GM03348 (cell line): ENCODE measurements at places on chromosomes 6 and 20.
A peak's percentile ranks its signal among the peaks of the same experiment; 100 is the strongest.

GRCh38 chr20:41360831-41361756 lies 5.5 kb downstream of the EMILIN3 start:
- DNase-seq = no peak

GRCh38 chr20:32453467-32454163 lies 95.5 kb downstream of the ASXL1 start:
- DNase-seq = no peak

DNA sequence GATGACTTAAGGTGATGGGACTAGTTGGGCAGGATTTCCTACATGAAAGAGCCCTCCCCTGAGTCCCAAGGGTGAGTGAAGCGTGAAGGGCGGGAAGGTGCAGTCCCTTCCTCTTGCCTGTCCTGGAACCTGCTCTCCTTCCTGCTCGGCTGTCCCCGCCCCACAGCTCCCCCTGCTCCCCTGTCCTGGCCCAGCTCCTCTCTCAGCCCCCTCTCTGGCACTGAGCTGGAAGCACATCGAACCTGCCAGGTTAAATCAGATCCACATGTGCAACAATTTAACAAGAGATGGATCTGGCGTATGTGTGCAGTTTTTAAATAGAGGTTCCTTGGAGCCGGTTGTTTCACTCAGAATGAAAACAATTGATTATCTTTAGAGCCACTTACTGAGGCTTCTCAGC lies 95.0 kb downstream of the LRFN2 start:
- no peak for DNase-seq

DNA sequence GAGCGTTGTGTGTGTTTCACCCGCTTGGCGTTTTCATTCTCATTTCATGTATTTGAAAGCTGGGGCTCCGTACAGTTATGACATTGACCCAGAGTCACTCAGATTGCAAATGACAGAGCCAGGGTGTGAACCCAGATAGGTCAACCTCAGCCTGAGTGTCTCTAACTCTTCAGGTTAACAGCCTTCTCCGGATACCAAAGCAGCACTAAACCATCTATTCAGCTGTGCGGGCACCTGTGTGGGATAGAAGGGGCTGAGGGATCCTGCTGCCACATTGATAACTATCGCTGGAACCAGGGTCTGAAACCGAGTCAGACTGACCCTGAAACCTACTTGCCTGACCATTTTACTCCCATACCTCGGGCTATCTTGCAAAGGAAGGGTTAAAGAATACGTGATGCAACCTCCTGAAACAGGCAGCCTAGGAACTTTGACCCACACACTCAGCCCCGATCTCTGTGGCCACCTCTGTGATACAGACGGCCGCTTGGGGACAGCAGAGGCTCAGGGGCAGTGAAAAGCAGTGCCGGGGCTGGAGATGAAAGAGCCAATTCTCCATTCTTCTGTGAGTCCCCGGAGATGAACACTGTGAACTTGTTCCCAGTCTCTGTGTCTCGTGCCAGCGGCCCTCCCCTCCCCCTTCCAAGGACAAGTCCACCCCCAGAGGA lies 233.5 kb upstream of the QKI start:
- peak; percentile 61 for DNase-seq

GRCh38 chr20:11797156-11797555 lies 120.5 kb upstream of the BTBD3 start:
- no peak for DNase-seq

DNA sequence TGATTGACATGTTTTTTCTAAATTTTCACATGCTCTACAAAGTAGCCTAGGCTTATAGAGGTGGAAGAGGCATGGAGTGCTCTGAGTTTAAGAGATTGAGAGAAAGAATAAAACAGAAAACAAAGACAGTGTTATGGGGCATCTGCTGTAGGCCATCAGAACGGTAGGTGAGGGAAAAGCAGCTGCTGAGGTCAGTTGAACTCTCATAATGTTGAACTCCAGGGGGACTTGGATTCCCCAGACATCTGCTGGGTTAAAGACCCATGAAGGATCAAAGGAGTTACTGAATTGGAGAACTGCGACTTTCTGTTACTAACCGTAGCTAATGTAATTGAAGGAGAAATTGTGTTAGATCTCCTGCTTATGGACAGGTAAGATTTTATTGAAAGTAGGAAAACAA lies 333.9 kb downstream of the TFAP2B start:
- no peak for DNase-seq

GRCh38 chr20:59042151-59042795 lies at the start of gene PRELID3B:
Gene PRELID3B, minus strand, starts transcription at chr20:59042786. Its CDS starts 56 bp downstream, at chr20:59042730.
- DNase-seq = peak; percentile 38

GRCh38 chr20:46316984-46317684 lies 8.8 kb upstream of the CDH22 start:
- DNase-seq = no peak

- no peak for DNase-seq
Observed at GRCh38 chr6:97914912-97915311, 631.9 kb upstream of the MMS22L start.

DNA sequence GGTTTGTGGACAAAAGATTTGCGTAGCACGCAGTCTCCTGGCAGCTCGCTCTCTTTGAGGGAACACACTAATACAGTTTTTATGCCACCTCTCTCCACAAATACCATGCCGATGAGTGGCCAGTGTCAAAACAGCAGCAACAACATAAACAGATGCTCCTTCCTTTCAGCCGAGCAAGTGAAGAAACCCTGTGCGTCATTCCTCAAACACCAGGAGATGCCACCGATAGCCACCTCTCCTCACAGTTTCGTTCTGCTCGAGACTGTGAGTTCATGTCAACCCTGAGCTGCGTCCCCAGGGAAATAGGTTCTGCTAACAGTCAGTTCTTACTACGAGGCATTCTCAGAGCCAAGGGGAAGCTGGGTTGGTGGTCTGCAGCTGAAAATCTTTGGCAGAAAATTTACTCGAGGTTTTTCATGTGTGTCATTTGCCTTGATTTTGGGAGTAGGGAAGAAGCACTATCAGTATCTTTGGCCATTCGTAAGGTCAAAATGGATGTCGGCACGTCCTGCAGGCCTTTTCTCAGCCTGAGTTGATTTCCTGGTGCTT lies 59.9 kb downstream of the EYA2 start:
- DNase-seq = peak; percentile 81
